ENCODE measurements at places on chromosomes 3 and 15.

- DNase-seq: no peak
Measured at GRCh38 chr15:69665641-69666111, 213.1 kb downstream of the RPLP1 start.

GRCh38 chr15:58381697-58382096, 50.1 kb upstream of the LIPC start:
- no peak for DNase-seq

GRCh38 chr3:69161587-69162307, 39.4 kb upstream of the LMOD3 start:
- DNase-seq: peak; percentile 5

DNA sequence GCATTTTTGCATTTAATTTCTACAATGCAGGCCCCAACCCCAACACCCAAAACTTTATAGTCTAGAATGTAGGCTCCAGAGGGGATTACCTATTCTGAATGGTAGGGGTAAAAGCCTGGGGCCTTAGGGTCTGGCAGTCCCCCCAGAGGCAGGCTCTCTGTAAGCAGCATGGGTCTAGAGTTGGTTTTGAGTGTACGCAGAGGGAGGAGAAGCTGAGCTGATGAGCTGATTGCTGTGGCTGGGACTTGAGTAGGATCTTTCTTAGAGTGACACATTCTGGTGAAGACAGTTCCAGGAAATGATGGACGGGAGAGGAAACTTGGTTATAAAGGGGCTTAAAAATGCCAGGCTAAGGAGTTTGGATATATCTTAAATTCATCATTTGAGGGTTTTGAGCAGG, 2.1 kb downstream of the LPP start:
- no peak for DNase-seq

GRCh38 chr3:99980606-99981005, 133.7 kb downstream of the FILIP1L start:
- DNase-seq: no peak

- no peak for DNase-seq
Measured at GRCh38 chr3:138079901-138080300, 35.5 kb downstream of the DZIP1L start.

DNA sequence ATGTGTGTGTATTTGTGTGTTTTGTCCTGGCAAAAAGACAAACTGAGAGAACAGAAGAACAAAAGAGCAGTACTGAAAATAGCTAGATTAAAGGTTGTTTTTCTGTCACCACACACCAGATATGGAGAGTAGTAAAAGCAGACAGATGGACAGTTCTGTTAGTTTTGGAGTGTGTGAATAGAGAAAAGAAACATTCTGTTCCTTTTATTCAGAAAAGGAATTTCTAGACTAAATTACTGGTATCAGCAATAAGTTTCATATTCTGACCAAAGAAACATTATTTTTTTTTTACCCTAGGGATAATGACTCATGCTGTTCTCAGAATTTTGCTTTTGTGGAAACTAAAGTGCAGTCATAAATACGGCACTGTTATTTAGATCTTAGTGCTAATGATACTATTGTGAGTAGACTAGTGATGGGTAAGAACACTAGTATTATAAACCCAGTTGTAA, 32.9 kb downstream of the PIK3CA start:
- DNase-seq: no peak

DNA sequence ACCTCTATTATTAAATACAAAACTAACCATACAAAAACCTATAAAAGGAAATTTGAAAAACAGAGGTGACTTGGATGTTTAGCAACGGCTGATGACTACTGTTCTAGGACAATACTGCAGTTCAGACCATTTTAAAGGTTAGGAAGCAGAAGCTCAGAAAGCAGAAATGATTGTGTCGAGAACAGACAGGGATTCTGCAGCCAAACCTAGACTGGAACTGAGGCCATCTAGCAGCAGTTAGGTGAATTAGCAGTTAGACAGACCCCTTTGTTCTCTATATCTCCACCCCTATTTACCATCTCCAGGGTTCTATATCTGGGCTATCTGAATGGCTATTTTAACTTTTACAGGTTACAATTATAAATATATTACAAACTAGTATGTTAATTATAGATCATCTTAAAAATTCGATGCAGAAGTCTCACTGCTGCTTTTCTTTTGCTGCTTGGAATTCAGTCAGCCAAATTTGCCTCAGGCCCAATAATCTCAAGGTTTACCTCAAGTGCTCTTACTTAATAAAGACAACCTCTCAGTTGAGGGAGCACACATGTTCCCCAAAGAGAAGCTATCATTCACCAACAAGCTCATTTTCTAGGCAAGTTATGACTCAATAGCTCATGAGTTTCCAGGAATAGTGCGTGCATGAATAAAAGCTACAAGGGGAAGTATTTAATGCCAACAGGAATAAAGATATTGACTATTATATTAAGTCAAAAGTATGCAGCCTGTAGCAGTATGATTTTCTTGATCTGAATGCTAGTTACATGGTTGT, 9.3 kb upstream of the IL1RAP start:
- no peak for DNase-seq

GRCh38 chr3:119469418-119470189, 841 bp downstream of the POGLUT1 start:
- peak; percentile 24 for DNase-seq

DNA sequence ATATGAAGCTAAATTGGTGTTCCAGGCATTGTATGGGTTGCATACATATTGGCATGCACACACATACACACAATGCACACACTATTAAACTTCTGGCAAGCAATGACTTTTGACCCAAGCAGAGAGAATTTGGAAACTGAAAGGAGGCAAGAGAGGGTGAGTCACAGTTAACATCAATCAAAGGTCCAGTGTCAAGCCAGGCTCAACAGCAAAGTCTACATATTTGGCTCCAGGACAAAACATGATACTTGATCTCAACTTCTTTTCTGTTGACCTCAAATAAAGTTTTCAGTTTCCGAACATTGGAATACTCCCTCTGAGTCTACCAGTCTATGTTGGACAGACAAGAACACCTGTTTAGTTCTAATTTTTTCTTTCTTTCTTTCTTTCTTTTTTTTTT, 28.3 kb downstream of the IL12A start:
- no peak for DNase-seq

- DNase-seq: no peak
Measured at GRCh38 chr3:153127788-153128187, 34.2 kb upstream of the RAP2B start.

DNA sequence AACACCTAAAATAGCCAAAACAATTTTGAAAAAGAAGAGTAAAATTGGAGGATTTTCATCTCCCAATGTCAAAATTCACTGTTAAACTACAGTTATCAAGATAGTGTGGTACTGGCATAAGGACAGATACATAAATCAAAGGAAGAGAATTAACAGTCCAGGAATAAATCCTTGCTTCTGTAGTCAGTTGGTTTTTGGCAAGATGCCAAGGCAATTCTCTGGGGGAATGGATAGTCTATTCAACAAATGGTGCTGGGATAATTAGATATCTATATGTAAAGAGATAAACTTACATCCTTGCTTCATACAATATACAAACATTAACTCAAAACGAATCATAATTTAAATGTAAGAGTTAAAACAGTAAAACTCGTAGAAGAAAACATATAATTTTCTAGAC, 57.9 kb upstream of the SELENOK start:
- no peak for DNase-seq

GRCh38 chr3:172320468-172320867, 127.8 kb downstream of the GHSR start:
- DNase-seq: no peak

DNA sequence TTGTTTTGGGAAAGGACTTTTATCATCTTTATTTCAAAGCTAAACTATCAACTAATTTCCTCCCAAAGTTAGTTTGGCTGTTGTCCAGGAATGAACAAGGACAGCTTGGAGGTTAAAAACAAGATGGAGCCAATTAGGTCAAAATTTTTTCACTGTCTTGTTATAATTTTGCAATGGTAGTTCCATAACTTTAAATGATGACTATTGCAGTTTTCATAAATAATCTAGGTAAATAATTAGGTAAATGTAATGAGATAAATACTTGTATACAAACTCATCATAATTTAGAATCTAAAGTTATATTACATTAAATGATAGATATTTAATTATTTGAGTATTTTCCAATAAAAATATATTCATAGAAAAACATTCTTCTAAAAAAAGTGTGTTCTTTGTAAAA, 68.3 kb upstream of the DAZL start:
- DNase-seq: no peak

- DNase-seq: no peak
Measured at GRCh38 chr15:47885920-47886319, 168.6 kb downstream of the SEMA6D start.

GRCh38 chr3:50551054-50551659, 16.4 kb downstream of the C3orf18 start:
- no peak for DNase-seq

- no peak for DNase-seq
Measured at GRCh38 chr15:87849181-87849580, 407.4 kb downstream of the NTRK3 start.

- no peak for DNase-seq
Measured at GRCh38 chr3:125410922-125411321, 35.8 kb upstream of the ZNF148 start.

- DNase-seq: no peak
Measured at GRCh38 chr15:56353740-56354139, 11.5 kb upstream of the TEX9 start.

DNA sequence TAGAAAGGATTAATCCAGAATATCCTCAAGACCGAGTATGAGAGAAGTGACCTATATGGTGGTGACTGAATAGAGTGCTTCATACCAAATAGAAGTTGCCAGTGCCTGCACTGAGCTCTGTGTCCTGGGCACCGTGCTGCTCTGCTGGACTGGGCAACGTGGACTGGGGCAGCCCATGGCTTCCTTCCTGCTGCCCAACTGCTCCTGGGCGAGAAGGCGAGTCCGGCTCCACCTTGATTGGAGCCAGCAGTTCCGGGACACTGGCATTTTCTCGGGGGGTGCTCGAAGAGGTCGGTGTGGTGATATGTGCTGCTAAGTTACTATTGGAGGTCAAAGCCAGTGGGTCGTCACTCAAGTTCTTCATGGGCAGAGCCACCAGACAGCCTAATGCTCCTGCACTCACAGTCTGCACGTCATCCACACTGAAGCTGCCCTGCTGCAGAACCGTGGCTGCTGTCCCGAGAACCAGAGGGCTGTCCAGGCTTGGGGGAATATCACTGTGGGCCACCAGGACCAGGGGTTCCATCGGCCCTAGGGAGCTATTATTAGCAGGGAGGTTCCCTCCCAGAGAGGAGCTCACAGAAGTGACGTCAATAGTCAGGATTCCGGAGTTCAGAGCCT, 14.1 kb downstream of the ZXDC start:
- DNase-seq: no peak

DNA sequence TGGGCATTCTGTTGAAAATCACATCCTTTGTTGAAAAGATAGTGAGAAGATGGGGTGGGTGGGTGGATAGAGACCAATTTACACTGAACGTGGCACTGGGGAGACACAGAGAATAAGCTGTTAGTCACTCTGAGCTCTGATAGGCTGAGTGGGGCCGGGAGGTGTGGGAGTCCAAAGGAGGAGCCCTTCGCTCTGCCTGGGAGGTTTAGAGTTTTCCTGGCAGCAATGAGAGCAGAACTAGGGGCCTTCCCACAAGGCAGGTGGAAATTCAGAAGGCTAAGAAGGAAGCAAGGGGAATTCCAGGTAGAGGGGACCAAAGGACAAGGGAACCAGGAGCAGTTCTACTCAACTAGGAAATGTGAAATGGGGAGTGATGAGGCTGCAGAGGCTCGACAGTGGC, 272.7 kb downstream of the RPLP1 start:
- no peak for DNase-seq

DNA sequence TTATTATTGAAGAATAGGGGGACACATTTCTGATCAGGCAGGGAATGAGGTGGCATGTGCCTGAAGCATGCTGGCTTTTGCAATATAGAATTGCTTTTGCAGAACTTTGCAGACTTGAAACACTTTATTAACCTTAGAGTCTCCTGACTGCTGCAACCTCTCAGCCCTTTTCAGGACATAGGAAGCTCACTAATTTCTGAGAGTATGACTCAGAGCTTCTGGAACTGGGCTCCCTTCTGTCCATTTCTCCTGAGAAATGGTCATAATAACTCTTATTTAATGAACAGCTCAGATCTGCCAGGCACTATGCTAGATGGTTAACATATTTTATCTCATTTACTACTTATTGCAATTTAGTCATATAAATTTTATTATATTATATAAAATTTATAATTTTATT, 38.6 kb upstream of the DGKG start:
- no peak for DNase-seq

GRCh38 chr3:65647369-65647768, 391.3 kb downstream of the MAGI1 start:
- no peak for DNase-seq

DNA sequence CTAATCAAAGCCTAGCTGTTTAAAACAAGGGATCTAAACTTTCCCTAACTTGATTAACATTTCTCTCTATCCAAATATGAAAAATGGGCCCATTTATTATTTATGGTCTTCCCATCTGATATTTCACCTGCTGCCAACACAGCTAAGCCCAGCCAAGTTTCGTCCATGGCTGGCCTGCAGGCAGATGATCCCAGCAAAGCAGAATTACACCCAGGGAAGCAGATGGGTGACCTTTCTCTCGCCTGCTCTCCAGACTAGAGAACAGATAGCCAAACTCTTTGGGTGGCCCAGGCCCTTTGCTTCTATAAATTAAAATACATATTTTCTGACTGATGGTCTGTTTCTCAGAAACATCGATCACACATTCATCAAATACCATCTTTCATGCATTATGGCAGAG, 1038.8 kb downstream of the AGBL1 start:
- DNase-seq: no peak

- DNase-seq: no peak
Measured at GRCh38 chr15:100038736-100039135, 303.0 kb downstream of the ADAMTS17 start.

DNA sequence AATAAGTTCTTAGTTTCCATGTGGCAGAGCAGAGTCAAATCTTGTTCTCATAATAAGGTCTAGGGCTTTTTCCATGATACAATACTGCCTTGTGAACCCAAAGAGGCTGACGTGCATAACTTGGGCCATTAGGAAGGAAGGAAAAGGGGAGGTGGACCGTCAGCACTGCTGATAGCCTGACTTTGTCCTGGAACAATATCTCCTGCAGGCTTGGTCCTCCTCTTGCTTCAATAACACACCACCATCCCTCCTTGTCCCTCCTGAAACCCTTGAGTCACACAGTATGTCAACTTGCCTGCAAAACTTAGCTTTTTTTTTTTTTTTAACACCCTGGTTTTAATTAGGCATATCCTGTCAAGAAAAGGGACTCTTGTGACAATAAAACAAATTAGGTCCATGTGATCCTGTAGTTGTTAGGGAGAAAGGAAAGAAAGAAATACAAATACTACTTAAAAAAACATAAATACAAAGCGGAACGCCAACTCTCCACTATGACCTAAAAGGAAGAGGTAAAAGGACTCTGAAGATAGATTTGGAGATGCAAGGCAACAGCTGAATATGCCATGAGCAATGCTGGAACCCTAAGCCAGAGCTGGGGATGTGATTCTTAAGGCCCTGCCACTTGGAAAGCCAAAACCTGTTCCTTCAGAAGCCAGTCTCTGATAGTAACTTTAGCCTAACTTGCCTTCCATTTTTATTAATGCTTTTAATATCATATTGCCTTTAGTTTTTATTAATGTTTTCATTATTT, 67.0 kb downstream of the WWTR1 start:
- no peak for DNase-seq
